Hematopoietic multipotent progenitor cell treated with erythropoietin and hydrocortisone succinate and interleukin-3 and kit ligand, for 4 days (in vitro differentiated cells): ENCODE measurements at places on chromosomes 2 and 18.

GRCh38 chr2:206979365-206979764 lies 40.0 kb downstream of the CPO start:
- DNase-seq = no peak

DNA sequence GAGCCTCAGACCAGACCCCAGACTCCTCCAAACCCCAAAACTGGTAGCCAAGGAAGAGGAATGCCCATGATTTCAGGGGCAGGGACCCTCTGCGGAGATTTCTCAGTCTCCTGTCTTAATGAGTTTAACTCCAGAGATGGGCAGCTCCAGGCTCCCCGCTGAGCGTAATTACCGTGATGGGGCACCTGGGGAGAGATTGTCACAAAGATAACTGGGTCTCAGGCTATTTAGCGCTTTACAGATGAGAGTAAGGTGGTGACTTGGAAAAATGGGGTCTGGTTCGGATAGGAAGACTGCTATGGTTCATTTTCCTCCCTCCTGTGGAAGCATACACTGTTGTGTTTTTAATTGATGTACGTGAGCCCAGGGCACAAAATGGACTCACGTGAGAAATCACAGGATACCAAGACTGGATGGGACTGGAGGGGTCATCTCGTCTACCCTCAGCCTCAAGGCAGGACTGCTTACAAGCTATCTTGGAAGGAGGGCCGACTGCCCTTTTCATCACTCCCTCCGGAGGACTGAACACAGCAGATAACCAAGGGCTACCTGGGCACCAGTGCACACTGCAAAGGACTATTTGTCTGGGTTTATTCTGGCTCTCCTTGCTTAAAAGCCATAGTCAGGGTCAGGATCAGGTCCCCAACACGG lies 427.8 kb downstream of the ZNF521 start:
- no peak for DNase-seq

DNA sequence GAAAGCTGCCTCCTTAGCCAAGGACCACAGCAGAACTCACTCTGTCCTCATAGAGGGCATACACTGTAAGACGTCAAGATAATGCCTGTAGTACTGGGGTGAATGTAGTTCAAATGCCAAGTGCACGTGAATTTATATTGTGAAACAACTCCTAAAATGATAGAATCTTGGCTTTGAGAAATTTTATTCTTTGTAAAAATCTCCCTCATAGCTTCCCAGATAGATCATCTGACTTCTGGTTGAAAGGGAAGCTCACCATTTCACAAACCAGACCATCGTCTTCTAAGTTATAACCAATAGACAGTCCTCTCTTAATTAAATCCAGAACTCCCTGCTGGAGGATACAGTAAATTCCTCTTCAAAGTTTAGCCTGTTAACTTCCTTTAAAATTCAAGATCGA lies 110.9 kb upstream of the MSTN start:
- no peak for DNase-seq

GRCh38 chr2:42369532-42370229 lies 8.7 kb upstream of the COX7A2L start:
- DNase-seq = no peak

DNA sequence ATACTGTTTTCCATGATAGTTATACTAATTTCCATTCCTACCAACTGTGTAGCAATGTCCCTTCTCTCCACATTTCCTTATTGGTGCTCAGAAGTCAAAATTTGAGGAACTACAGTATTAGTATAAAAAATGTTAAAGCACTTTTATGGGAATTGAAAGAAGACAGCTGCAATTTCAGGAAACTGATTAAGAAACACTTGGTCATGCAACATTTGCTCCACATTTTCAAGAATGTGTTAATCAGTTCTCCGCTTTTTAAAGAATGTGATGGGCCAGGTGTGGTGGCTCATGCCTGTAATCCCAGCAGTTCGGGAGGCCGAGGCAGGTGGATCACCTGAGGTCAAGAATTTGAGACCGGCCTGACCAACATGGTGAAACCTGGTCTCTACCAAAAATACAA lies 33.6 kb upstream of the MGAT4A start:
- DNase-seq = peak; percentile 26

DNA sequence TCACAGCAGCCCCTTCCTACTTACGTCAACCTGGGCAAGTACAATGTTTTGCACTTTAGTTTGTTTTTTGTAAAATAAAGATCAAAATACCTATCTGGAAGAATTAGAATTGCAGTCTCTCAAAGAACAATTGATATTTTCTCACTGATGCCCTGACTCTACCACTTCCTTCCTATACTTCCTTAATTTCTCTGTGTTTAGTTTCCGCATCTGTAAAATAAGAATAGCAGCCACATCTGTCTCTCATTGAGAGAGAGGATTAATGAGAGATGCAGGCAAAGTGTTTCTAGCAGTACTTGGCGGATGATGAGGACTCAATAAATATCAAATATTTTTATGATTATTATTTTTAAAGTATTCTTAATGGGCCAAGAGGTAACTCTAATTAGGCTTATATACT lies 122.6 kb upstream of the PIEZO2 start:
- peak; percentile 18 for DNase-seq

DNA sequence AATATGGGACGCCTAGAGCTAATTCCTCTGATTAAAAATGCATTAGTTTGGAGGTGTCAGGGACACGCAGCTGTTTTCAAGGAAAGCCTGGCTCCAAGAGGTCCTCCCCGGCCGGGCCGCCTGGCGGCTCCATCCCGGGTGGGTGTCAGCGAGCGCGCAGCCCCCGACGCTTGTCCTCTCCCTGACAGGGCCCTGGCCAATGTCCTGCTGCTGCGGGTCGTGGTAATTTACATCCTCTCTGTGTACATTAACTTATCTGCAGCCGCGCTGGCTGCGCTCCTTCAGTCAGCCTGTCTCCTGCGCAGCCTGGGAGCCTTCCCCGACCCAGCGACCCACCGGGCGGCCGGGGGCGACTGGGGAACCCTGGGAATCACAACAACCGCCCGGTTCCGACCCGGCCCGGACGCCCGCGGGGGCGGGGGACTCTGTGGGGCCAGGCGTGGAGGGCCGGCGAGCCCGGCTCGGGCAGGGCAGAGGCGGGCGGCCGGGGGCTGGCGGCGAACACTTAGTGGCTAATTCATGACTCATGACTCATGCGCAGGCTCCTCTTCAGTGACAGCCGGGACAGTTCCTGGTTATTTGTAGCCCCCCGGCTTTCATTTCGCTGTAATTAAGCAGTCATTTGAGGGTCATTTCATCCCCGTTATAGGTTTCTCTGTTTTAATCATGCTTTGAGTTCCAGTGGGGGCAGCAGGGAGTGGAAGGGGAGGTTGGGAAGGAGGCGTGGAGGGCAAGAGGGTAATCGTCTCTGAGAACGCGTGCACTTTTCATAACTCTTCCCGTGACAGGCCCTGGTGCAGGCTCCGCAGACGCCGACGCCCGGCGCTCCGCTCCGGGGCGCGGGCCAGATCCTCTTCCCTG lies 141.9 kb upstream of the CTAGE1 start:
- DNase-seq = peak; percentile 25

- no peak for DNase-seq
These were observed 185.1 kb downstream of the TCF4 start for GRCh38 chr18:55402731-55403405.

- no peak for DNase-seq
These were observed 1077.9 kb upstream of the PIK3C3 start for GRCh38 chr18:40877096-40877495.

GRCh38 chr2:22110244-22110651 lies 986.5 kb downstream of the TDRD15 start:
- DNase-seq = no peak

- DNase-seq = peak; percentile 20
These were observed 460.7 kb upstream of the MEIS1 start for GRCh38 chr2:65974067-65974723.

GRCh38 chr18:8471372-8471771 lies 137.9 kb upstream of the RAB12 start:
- DNase-seq = no peak

DNA sequence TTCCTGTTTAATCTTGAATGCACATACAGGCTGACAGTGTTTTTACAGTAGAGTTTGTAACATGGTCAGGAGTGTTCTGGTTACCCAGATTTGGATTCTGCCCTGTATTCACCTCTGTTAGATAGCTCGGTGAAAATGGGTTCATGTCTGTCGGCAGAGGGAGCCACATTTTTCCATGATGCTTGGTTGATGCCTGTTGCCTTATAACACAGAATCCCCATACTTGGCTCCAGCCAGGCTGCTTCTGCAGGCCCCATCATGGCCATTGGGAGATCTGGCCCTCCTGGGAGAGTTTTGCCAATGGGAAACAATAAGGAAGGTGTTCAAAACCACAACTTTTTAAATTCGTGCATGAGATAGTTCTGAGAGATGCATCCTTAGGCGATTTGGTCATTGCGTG lies 78.1 kb downstream of the WDSUB1 start:
- DNase-seq = no peak

GRCh38 chr18:62438402-62438801 lies 84.4 kb upstream of the ZCCHC2 start:
- no peak for DNase-seq

DNA sequence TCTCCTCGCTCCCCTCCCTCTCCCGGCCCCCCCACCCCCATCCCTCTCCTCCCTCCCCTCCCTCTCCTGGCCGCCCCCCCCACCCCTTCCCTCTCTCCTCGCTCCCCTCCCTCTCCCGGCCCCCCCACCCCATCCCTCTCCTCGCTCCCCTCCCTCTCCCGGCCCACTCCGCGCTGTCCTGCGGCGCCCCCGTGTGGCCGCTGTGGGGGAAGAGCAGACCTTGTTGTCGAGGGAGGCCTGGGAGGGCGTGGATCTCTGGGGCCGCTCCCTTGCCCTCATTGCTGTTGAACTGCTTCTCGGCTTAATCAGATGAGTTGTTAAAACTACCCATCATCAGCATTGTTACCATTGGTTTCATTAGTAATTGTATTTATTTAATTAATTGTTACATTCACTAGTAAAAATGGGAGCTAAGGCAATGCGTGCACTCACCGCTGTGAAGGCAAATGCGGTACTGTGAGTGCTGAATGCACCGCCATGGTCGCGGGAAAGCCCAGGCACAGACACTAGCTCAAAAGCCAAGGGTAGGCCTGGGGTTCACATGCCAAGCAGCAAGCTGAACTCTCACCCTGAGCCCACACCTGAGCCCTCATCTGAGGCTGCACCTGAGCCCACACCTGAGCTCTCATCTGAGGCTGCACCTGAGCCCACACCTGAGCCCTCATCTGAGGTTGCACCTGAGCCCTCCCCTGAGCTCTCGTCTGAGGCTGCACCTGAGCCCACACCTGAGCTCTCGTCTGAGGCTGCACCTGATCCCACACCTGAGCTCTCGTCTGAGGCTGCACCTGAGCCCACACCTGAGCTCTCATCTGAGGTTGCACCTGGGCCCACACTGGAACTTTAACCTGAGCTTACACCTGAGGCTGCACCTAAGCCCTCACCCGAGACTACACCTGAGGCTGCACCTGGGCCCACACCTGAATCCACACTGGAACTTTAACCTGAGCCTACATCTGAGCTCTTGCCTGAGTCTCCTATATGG lies 8.8 kb downstream of the RTP5 start:
- DNase-seq = peak; percentile 92

DNA sequence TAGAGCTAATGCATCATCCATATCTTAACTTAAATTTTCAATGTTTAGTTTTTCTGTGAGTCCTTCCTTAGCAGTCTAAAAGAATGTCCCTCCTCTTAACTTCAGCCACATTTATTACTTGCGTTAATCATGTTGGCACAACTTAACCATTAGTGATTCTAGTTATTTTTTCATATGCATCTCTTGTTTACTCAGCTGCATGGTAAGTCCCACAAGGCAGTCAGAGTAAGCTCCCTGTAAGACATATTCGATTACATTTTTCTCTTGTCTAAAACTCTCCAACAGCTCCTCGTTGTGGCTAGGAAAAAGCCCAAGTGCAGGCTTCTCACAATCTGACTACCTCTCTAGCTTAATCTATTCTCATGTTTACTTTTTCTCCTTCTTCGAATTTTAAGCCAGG lies 2045.3 kb upstream of the PIK3C3 start:
- DNase-seq = no peak

- no peak for DNase-seq
These were observed 205.5 kb upstream of the FSHR start for GRCh38 chr2:49359721-49360406.

- DNase-seq = no peak
These were observed 208.1 kb downstream of the KLHL29 start for GRCh38 chr2:23592898-23593751.

GRCh38 chr2:66550826-66551225 lies 115.9 kb downstream of the MEIS1 start:
- DNase-seq = no peak
